ENCODE measurements at places on chromosomes 7 and 10. TPM values are rescaled to one million over a fixed set of nuclear protein-coding genes. Genes with fewer than 3 reads are reported as not detected.

DNA sequence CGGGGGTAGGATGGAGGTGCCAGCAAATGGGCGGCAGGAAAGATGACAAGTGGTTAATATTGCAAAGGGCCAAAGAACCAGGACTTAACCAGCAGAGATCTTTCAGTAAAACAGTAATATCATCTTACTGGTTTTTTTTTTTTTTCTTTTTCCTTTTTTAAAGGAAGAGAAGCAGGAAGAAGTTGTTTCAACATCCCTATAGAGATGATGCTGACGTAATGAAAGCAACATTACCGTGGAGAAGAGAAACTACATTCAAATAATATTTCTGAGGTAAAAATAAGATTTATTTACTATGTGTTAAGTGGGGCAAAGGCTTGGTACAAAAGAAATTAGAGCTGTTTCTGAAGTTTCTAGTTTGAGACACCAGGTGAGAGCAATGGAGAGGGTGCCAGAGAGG, 11.0 kb downstream of the MINDY3 start:
- no peak for DNase-seq

GRCh38 chr10:109743574-109743973, 179.7 kb downstream of the XPNPEP1 start:
- DNase-seq: no peak

FOXK1 gene
- 46.0 TPM for total RNA-seq

SEMA3D gene
- 161 TPM for total RNA-seq

FFAR4 gene
- not detected for total RNA-seq

Measured in spleen (tissue), 13 donors.